ENCODE measurements at places on chromosomes 11 and 22.
A peak's percentile ranks its signal among the peaks of the same experiment; 100 is the strongest.

GRCh38 chr11:1008001-1008802 lies 28.3 kb downstream of the MUC6 start:
- no peak for DNase-seq

DNA sequence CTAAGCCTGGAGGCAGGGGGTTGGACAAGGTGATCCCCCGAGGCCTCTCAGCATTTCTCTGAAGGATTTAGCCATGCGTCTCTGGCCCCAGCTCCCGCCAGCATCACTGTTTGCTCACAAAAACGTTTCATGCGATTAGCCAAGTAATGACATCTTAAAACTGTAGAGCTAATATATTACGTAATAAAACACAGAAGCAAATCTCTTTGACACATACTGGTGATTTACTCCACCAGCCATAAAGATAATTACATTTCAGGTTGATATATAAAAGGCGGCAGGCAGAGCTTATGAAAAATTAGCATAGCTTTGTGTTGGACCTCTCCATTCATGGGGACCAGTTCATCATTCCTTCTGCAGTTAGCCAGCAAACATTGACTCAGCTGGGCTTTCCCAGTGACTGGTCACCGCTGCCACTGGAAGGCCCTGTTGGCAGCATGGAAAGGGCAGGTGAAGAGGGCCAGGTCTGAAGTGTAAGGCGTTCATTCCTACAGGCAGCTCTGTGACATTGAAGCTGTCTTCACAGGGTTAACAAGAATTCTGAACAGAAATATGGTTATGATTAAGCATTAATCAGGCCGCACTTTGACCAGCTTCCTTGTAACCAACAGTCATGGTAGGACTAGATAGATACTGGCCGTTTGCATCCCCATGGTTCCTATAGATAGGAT lies 150.3 kb downstream of the NECTIN1 start:
- DNase-seq = no peak

DNA sequence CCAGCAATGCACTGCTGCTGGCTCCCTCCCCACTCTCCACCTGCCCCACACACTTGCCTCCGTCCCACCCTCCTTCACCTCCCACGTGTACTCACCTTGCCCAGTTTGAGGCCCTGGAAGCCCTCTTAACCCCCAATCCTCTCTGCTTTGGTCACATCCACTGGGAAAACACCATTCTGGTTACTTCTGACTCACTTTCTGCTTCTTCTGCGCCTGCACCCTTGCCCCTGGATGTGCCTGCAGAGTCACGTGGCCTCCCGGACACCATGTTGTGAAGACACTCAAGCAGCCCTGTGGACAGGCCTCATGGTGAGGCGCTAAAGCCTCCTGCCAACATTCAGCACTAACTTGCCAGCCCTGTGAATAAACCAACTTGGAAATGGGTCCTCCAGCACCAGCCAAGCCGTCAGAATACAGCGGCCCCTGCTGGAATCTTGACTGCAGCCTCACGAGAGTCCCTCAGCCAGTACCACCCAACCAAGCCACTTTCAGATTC lies 2.6 kb upstream of the NAALADL1 start:
- DNase-seq = no peak

- peak; percentile 63 for DNase-seq
Observed at GRCh38 chr11:67356864-67357561, 3.7 kb upstream of the POLD4 start.

- no peak for DNase-seq
Observed at GRCh38 chr11:46445920-46446771, 54.6 kb upstream of the CHRM4 start.
